ENCODE measurements at places on chromosomes 16 and 17.

DNA sequence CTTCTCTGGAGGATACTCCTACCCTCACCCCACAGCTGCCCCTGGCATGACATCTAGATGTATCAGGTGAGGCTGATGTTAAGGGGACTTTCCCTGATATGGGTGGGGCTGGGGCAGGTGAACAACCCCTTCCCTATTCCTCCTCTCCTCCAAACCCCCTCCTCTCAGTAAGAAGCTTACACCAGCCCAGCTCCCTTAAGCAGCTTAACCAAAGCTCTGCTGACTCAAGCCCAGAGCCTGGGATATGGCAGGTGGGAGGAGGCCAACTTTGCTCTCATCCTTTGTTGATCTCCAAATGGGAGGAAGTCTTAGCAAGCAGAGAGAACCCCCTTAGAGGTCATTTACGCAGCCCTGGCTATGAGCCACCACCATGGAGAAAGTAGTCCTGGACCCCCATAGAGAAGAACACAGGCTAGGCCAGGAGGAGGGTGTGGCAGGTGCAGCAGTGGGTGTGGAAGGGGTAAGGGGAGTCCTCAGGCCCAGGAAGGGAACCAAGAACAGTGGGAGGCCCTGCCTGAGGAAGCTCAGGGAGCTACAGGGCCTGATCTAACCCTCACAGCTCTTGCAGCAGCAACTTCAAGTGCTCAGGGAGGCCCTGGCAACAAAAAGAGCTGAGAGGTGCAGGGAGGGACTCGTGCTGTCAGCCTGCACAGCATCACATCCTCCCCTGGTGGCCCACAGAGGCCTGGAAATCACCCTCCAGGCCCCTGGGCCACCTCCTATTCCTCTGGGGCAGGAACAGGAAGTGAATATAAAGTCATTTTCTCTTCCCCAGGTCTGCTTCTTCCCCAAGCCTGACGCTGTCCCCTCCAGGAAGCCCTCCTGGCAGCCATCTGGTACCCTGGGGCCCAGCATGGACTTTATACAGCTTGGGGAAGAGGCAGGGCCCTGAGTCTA lies 2.9 kb downstream of the UNC119 start:
- DNase-seq: peak; percentile 94

- no peak for DNase-seq
These were observed 42.0 kb upstream of the SLC6A2 start for GRCh38 chr16:55613613-55614335.

- peak; percentile 71 for DNase-seq
These were observed 4.2 kb upstream of the SREBF1 start for GRCh38 chr17:17840751-17841591.

GRCh38 chr17:50692448-50693035 lies 15.2 kb downstream of the ANKRD40 start:
- no peak for DNase-seq

- no peak for DNase-seq
These were observed 31.3 kb upstream of the KRT17 start for GRCh38 chr17:41655611-41656111.

GRCh38 chr17:45021607-45022287 lies 29.7 kb downstream of the DCAKD start:
- DNase-seq: peak; percentile 92

- peak; percentile 88 for DNase-seq
These were observed 3.9 kb upstream of the SETD1A start for GRCh38 chr16:30953511-30954124.

GRCh38 chr16:16075488-16076422 lies 126.3 kb downstream of the ABCC1 start:
- DNase-seq: no peak

DNA sequence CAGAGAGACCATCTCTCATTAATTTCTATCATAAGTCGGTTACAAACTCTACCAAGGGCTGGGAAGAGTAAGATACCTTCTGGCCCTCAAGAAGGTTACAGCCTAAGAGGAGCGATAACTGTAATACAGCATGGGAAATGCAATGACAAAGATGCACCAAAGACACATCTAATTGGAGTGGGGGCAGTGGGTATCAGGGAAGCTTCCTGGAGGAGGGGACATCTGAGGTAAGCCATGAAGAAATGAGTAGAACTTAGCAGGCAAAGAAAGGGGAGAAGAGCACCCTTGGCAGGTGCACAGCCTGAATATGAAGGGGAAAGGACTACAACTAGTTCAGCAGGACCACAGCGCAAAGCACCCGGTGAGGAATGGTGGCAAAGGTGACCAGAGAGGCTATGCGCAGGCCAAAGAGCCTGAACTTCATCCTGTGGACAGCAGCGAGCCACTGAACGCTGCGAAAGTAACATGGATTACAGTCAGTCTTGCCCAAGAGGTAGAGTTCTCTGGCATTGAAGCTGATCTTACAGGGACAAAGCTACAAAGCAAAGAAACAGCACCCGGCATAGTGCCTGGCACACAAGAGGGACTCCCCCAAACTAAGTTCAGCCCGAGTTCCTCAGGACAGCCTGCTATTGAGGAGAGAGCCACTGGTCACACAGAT lies 2.8 kb downstream of the TBC1D10B start:
- peak; percentile 65 for DNase-seq

DNA sequence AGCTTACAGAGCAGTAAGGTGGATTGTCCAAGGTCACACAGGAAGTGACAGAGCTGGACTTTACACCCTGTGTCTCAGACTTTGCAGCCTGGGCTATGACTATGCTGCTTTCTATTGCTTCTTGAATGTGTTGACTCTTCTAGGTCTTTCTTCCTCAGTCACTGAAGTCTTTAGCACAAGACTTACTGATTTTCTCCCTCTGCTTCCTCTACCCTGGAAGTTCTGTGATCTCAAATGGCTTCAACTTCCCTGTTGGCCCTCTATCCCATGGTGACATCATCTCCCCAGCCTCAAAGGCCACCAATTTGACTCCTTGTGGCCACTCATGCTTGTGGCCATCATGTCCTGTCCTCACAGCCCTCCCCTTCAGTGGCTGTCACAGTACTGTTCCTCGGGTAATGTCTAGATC lies 181.3 kb downstream of the HS3ST3A1 start:
- DNase-seq: no peak

DNA sequence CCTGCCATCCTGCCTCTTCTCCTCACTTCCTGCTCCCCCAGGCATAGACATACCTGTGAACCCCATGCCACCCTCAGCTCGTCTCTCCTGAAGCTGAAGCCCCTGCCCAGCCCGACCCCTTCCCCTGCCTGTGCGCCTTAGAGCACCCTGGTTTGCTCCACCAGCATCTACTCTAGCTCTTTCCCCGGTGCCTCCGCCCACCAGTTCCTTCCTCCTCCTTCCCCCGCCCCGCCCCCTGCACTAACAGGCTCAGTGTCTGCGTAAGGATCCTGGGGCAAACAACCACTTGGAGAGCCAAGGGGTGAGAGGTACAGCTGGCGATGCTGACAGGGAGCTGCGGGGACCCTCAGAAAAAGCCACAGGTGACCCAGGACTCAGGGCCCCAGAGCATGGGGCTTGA lies 1.9 kb downstream of the GPR142 start:
- DNase-seq: peak; percentile 86

DNA sequence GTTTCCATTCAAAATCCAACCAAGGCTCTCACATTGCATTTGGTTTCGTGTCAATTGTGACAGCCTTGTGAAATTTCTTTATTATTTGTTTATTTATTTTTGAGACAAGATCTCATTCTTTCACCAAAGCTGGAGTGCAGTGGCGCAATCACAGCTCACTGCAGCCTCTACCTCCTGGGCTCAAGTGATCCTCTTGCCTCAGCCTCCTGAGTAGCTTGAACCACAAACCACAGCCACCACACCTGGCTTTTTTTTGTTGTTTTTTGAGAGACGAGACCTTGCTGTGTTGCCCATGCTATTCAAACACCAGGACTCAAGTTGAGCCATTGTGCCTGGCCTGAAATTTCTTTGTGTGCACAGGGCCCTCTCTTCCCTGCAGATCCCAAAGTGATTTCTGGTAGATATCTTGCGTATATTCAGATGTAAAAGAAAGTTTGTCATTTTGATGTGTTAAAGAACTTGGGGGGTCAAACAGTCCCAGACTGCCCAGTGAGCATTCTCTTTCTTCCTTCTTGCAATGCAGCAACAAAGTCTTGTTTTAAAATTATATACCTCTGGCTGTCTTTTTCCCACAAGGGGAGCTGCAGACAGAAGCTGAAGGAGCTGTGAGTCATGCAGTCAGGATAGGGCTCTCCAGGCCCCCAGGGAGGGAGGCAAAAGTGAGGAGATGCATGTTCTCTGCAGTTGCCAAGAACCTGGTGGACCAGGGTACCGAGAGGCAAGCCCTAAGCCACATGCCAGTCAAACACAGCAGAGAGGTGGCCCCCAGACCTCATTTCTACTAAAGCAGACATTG lies 15.5 kb upstream of the USP22 start:
- DNase-seq: no peak

DNA sequence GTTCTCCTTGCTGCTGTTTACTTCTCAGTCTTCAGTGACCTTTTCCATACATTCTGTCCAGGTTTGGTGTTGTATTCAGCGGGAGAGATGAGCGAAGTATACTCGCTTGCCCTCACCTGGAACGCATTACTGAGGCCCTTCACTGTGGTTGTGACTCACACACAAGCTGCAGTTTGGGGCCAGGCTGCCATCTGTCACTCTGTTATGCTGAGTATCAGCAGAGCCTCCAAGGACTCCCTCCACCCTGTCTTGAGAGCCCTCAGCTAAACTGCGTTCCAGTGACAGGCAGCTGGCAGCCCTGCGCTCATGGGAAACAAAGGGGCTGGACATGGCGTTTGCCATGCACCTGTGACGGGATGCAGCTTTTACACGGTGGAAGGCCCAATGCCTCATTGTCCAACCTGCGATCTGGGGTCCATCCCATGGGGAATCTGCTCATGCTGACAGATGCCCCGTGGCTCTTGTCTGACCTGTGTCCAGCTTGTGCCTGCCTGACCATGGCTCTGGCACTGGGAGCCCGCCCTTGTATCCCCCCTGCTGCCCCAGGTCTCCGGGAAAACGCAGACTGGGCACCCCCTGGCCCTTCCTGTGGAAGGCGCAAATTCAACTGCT lies 6.5 kb upstream of the ZNF778 start:
- no peak for DNase-seq

GRCh38 chr17:78997231-78997741 lies 12.3 kb downstream of the CANT1 start:
- no peak for DNase-seq

DNA sequence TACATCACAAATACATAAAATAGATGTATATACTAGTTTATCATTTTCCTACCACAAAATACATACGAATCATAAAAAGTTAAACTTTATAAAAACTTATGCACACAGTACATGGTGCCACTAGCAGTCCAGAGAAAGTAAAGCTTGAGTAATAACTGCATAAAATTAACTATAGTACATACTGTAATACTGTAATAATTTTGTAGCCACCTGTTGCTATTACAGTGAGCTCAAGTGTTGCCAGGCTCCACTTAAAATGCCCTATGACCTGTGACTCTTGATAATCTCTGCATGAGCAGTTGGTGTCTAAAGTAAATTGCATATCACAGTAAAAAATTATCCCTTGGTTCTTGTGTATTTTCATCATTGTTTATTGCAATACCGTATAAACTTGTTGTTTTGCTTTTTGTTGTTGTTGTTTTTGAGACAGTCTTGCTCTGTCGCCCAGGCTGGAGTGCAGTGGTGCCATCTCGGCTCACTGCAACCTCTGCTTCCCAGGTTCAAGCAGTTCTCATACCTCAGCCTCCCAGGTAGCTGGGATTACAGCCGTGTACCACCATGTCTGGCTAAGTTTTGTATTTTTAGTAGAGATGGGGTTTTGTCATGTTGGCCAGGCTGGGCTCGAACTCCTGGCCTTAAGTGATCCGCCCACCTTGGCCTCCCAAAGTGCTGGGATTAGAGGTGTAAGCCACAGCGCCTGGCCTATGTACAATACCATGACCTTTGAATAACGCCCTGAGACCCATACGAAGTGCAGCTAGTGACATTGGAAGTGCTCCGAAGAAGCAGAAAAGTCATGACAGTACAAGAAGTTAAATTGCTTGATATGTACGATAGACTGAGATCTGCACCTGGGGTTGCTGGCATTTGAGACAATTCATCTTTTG lies 6.6 kb downstream of the LUC7L3 start:
- DNase-seq: peak; percentile 49

Data from activated CD4-positive, alpha-beta T cell treated with anti-CD3 and anti-CD28 coated beads, Interleukin-2, amount 10 ng/mL, durations not matched to agents 24 days and 14 days (primary cell).